ENCODE measurements at places on chromosomes 2 and 18.

GRCh38 chr2:27494284-27494943 is 586 bp downstream of the FNDC4 start:
- no peak for DNase-seq

- no peak for DNase-seq
These were observed at the start of gene INHBB for GRCh38 chr2:120346026-120346666. INHBB (plus strand) TSS chr2:120346136; CDS start chr2:120346189, 53 bp downstream.

- DNase-seq, result no peak
These were observed 20.7 kb downstream of the FARP2 start for GRCh38 chr2:241376808-241377207.

GRCh38 chr2:64482765-64483504 is 29.0 kb downstream of the LGALSL start:
- DNase-seq, result no peak

DNA sequence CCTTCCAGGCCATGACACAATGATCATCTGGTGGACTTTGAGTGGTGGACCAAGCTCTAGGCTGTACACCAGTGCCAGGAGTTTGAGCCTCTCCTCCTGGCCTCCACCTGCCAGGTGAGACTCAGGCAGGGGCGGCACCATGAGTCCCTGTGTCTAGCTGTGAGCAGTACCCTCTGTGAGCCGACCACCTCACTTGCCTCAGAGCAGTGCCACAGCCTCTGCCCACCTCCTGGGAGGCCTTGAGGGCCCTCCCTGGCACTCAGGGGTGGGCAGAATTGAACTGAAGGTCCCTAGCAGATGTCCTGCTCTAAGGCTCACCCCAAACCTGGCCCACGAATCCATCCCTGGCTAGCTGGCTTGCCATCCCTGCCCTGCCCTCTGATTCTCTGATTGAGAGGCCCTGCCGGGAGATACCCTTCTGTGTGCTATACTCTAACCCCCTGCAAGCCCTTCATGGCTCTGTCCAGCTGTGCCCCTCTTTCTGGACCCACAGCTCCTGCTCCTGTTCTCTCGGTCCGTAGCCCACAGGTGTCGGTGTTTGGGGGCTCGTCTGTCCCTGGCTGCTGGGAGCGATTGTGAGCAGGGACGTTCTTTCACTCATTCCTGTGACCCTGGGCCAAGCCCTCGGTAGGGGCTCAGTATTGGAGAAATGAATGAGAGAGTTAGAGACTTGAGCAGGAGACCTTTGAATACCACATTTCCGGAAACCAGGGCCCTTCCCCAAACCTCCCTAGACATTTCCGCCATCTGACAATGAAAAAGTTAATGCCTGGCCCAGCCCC is 70.0 kb downstream of the INHBB start:
- no peak for DNase-seq

DNA sequence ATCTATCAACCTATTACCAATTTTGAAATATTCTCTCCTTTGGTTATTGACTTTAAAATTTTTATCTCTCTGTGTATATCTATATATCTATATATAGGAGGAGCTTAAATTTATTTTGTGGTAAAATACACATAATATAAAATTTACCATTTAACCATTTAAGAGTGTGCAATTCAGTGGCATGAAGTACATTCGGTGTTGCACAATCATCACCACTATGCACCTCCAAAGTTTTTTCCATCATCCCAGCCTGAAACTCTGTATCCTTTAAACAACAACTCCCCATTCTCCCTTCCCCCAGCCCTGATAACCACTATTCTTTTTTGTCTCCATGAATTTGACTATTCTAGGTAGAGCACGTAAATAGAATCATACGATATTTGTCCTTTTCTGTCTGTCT is 49.1 kb downstream of the CDKL4 start:
- DNase-seq, result no peak

GRCh38 chr18:39215920-39216319 is 1650.3 kb upstream of the CELF4 start:
- DNase-seq, result no peak

GRCh38 chr2:238486123-238486848 is 59.6 kb downstream of the ASB1 start:
- DNase-seq, result no peak

GRCh38 chr2:32291746-32292145 is 14.0 kb downstream of the YIPF4 start:
- DNase-seq, result no peak

- DNase-seq, result no peak
These were observed 176.2 kb downstream of the BCL2 start for GRCh38 chr18:63143330-63143771.

DNA sequence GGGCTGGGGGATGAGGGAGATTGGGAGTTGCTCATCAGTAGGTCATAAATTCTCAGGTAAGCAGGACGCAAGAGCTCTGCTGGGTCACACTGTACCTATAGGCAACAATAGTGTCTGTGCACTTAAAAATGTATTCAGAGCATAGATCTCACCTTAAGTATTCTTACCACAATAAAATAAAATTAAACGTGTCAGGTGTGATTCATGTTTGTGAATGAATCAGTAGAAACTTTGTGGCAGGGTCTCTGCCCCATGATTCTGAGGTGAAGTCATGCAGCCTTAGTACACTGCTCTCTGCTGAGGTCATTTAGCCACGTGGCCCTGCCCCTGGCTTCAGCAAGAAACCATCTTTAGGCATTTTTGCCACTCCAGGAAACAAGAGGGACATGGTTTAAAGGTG is 253.8 kb downstream of the FBXO15 start:
- DNase-seq, result no peak

DNA sequence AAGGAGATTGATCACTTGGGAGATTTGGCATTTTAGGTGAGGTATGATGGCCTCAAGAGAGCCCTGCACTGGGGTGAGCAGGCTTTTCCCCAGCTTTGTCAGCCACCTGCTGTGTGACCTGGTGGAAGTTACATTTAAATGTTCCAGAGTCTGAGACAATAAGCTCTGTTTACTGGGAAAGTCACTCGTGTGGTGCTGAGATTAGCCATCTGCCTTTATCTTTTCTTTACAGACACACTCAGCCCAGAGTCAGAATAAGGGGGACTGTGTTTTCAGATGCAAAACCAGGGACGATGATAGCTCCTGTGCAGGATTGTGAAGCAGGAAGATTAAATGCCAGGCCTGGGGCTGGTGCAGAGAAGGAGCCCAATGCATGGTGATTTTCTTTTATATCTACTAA is 47.9 kb downstream of the SH3RF3 start:
- no peak for DNase-seq

GRCh38 chr2:168552450-168552856 is 96.4 kb downstream of the CERS6 start:
- DNase-seq, result no peak

- DNase-seq, result no peak
These were observed 39.0 kb downstream of the VAPA start for GRCh38 chr18:9952633-9953416.

DNA sequence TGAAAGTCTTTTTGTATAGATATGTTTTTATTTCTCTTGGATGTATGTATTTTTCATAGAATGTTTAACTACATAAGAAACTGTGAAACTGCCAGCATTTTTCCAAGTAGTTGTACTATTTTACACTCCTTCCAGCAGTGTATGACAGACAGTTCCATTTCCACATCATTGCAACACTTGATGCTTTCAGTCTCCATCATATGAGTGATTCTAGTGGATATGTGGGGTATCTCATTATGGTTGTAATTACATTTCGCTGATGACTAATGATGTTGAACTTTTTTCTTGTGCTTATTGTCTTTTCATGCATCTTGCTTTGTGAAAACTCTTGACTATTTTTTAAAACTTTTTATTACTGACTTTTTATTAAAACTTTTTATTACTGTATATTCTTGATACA is 101.4 kb downstream of the ARHGAP28 start:
- DNase-seq, result no peak

- no peak for DNase-seq
These were observed 392.9 kb downstream of the SETBP1 start for GRCh38 chr18:45073556-45073955.

- no peak for DNase-seq
These were observed 33.4 kb downstream of the XRCC5 start for GRCh38 chr2:216142540-216142939.

DNA sequence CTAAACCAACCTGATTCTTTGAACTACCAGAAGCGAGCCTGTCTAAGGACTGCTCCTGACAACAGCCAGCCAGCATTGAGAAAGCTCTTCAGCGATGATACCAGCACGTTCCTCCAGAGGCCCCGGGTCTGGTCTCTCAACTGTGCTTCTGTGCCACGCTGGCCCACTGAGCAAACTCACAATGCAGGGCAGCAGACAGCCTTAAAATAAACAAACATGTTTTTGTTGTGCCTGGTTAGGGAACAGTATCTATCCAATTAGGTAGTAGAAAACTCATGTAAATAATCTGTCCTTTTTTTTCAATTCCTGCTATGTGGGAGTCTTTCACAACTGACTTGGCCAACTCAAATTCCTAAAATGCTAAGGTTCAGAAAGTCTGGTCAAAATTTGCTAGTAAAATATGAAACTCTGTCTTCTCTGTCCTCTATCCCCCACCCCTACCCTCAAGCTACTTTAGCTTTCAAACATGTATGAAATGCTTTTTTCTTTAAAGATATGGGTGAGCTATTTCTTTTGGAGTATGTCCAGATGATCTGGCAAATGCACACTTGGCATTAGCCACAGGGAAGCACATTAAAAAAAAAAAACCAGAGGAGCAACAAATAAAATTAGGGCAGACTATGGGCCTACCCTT is 21.4 kb upstream of the EML4 start:
- no peak for DNase-seq

GRCh38 chr2:160491911-160492371 is 1.7 kb downstream of the RBMS1 start:
- DNase-seq, result no peak

GRCh38 chr2:203853271-203853670 is 14.3 kb upstream of the CTLA4 start:
- no peak for DNase-seq

GRCh38 chr18:45663403-45664045 is 48.2 kb downstream of the SLC14A2 start:
- no peak for DNase-seq

- peak; percentile 22 for DNase-seq
These were observed 8.8 kb downstream of the GKN2 start for GRCh38 chr2:68943581-68944568.

DNA sequence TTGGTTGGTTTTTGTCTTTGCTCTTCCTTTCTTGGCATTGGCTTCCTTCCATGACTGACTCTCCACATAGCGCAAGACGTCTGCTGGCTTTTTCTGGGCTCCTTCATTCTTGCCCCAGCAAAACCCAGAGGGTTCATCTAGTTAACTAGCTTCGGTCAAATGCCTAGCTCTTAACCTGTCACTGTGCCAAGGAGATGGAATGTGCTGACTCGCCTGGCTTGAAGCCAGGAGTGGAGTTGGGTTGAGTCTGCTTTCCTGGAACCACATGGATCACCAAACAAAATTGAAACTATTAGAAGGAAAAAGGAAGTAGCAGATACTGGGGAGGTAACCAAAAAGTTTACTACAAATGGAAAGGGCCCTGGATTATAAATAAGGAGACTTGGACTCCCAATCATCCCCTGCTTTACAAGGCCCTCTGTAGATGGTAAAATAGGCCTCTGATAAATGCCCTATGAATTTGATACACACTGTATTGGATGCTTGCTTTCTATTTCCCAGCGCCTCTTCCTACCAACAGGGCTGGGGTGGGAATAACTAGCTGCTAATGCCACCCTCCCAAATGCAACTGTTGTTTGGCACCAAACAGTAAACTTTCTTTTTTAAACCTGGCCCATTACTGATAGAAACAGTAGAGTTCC is 11.3 kb downstream of the MALT1 start:
- no peak for DNase-seq

GRCh38 chr2:230496891-230497290 is 80.9 kb downstream of the SP100 start:
- DNase-seq, result no peak

GRCh38 chr2:101617796-101618195 is 79.7 kb upstream of the MAP4K4 start:
- DNase-seq, result no peak

DNA sequence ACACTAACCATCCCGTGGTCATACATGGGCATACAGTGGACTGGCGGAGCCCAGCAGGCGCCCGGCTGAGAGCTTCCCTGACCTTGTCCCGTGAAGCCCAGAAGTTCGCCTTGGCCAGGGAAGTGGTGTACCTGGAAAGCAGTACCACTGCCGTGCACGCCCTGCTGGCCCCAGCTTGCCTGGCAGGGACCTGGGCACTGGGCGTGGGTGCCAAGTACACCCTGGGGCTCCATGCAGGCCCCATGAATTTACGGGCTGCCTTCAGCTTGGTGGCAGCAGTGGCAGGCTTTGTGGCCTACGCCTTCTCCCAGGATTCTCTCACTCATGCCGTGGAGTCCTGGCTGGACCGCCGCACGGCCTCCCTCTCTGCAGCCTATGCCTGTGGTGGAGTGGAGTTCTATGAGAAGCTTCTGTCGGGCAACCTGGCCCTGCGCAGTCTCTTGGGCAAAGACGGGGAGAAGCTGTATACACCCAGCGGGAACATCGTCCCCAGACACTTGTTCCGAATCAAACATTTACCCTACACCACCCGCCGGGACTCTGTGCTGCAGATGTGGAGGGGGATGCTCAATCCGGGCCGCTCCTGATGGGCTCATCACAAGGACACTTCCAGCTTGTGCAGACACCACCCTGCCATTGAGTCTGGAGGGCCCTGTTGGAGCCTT is 2.3 kb downstream of the TMEM177 start:
- DNase-seq, result no peak

- DNase-seq, result no peak
These were observed 156.7 kb downstream of the TTN start for GRCh38 chr2:178650554-178650953.

GRCh38 chr2:47456851-47457250 is 53.9 kb downstream of the MSH2 start:
- DNase-seq, result no peak

- DNase-seq, result no peak
These were observed 66.8 kb upstream of the THOC1 start for GRCh38 chr18:334575-335132.

- no peak for DNase-seq
These were observed 285.9 kb downstream of the CTNNA2 start for GRCh38 chr2:79798776-79799175.

- no peak for DNase-seq
These were observed 383.6 kb downstream of the DCC start for GRCh38 chr18:52723550-52723970.

DNA sequence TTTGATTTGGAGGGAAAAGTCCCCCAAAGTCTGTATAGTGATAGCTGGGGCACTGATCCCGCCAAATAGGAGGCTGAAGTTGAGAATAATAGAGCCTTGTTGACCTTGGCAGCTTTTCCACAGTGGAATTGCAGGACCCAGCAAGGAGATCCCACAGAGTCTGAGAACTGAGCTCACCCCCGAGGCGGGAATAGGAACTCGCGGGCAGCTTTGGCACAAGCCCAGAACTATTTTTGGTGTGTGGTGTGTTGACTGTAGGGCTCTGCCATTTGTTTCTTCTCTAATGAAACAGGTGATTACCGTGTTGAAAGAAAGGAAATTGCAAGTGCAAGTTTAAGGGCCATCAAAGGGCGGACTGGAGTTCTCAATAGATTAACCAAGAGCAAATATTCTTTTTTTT is 34.0 kb downstream of the SH3RF3 start:
- no peak for DNase-seq

GRCh38 chr2:43593254-43593653 is 2.6 kb downstream of the THADA start:
- DNase-seq, result no peak

- no peak for DNase-seq
These were observed 144.6 kb upstream of the CCDC195 start for GRCh38 chr2:224860786-224861185.

- no peak for DNase-seq
These were observed 129.6 kb upstream of the DDX18 start for GRCh38 chr2:117684919-117685318.

GRCh38 chr2:168034616-168035015 is 212.8 kb downstream of the STK39 start:
- no peak for DNase-seq

- no peak for DNase-seq
These were observed 138.8 kb upstream of the SATB2 start for GRCh38 chr2:199596549-199596948.
